ENCODE measurements at places on chromosomes 16 and 17.

- DNase-seq, result no peak
Measured at GRCh38 chr17:47712330-47713023, 18.5 kb downstream of the TBKBP1 start.

- DNase-seq, result no peak
Measured at GRCh38 chr16:56990407-56991286, 1.3 kb downstream of the NLRC5 start.

DNA sequence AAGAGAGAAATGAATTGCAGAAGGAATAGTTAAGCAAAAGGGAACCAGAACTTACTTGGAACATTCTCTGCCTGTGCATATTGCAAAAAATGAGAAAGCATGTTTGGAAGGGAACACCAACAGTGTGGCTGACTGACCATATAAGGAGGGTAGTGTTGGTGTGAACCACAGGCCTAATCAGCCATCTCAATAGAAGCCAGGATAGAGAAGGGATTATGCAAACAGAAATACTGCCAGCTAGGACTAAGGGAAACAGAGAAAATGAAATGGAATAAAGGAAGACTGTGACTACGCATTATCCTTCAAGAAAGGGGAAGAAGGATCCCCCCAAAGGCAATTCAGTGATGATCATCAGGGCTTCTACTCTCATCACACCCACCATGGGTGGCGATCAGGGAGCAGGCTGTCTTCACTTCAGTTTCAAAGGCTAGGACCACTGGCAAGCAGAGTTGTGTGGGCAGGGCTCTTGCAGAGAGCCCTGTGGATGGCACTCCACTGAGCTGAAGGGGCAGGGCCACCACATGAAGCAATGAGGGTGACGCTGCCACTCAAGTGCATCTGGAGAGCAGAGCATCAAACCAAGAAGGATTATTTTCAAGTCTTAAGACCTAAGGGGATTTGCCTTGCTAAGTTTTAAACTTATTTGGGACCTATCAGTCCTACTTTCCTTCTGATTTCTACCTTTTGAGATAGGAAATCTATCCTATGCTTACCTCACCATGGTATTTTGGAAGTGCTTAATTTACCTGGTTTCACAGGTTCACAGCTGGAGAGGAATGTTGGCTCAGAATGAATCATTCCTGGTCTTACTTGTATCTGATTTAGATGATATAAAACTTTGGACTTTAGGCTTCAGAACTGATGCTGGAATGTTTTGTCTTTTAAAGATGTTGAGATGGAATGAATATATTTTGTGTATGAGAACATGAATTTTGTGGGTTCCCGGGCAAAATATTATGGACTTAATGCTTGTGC lies 140.5 kb downstream of the SSH2 start:
- no peak for DNase-seq

GRCh38 chr16:85970738-85971137 lies 71.8 kb downstream of the IRF8 start:
- DNase-seq, result no peak

DNA sequence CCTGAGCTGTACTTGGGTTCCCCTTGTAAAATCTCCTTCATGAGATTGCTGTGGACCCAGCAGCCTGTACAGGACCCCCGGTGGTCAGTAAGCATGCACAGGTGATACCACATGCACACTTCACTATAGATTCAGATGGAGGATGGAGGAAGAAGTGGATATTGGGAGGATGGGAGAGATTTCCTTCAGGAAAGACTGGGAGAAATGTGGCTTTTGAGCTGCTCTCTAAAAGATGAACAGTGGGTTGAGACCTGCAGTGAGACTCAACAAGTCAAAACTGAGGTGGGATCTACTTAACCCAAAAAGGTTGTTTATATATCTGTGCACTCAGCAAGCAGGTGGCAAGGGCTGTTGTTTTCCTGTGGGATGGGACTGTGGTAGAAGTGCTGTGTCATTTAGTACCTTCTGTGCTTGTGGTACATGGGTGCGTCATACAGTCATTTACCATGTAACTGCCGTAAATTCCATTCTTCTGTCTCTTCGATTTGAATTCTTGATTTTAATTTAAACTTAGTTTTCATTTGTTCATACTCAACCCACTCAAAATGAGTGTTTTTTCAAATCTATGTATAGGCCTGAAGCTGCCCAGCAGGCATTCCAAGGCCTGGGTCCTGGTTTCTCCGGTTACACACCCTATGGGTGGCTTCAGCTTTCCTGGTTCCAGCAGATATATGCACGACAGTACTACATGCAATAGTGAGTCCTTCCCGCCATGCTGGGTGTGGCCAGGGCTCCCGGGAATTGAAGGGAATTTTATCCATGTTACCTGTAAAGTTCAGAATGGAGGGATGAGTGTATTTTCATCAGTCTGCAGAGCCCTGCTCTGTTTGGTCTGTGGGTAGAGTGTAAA lies 6.9 kb downstream of the HERPUD1 start:
- no peak for DNase-seq

DNA sequence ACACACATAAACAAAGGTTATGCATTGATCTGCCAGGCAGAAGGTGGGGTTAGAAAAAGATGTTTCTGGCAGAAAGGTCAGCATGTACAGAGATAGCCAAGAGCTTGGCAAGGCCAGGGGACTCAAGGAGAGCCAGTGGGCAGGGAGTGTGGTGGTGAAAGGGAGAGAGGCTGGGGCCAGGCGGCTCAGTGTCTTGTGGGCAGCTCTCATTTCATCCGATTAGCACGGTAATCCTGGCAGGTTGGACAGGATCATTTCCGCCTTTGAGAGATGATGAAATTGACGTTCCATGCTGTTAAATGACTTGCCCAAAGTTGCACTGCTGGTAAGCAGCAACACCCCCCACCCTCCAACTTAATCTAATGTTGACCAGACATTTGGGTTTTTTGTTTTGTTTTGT lies 3.6 kb downstream of the CHD9 start:
- no peak for DNase-seq

DNA sequence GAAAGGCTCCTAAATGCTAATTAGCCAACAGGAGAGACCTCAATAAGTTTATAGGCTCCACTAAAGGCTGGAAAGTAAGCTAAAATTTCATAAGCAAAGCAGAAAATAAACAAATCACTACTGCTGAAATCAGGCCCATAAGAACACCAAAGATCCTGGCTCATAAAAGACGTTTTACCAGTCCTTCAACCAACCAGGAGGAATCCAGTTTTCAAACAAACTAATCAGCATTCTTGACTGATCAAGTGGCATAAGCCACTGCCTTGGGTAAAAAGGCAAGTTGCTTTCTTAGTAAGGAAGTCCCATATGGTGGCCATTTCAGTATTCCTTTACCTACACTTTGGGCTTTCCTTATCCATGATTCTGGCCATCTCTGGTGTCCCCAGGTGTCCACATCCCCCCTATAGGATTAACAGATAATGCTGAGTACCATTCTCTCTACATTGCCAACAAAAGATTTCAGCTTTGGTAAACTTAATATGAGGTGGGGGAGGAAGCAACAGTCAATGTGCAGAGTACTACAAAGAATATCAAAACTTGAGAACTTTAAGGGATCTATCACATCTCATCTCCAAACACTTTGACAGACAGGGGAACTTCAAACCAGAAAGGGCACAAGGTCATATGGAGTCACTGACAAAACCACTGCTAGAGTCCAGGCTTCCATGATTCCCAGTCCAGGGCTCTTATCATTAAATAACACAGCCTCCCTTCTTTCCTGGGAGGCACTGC lies 1.3 kb downstream of the TOM1L2 start:
- DNase-seq, result no peak

GRCh38 chr17:42325026-42325425 lies 36.7 kb downstream of the STAT5A start:
- DNase-seq, result peak; percentile 70

- DNase-seq, result no peak
Measured at GRCh38 chr17:62715882-62716390, 88.5 kb downstream of the MRC2 start.

GRCh38 chr16:15434079-15434424 lies 336 bp upstream of the BMERB1 start:
- no peak for DNase-seq

DNA sequence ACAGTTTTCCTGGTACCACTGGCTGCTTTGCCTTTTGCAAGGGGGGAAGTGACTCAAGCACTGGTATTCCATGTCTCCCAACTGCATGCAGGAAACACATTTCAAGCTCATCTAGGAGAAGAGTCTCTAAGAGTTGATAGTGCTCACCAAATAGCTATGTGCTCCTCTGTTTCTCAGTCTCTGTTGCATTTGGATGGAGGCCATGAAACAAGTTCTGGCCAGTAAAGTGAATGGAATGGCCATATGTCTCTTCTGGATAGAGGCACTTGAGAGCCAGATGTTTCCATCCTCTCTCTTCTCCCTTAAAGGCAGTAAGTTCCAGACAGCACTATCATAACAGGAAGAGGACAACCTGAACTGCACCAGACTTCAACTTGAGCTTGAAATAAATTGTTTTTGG lies 60.6 kb downstream of the C16orf82 start:
- DNase-seq, result peak; percentile 34

DNA sequence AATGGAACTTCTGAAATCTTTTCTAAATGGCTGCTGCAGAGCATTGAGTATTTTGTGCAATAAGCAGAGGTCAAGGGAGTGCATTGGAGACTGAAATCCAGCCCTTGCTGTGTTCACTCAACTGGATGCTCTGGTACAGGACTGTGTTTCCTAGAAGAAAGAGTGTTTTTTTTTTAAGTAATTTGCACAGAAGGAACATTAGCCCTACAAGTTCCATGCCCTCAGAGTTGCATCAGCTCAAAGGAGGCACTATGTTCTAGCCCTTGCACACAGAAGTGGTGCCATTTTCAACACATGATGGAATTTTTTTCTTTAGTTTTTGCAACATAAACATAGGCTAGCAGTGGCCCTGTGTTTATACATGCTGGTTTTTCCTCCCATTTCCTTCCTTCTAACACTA lies 144.1 kb upstream of the HLF start:
- DNase-seq, result no peak

DNA sequence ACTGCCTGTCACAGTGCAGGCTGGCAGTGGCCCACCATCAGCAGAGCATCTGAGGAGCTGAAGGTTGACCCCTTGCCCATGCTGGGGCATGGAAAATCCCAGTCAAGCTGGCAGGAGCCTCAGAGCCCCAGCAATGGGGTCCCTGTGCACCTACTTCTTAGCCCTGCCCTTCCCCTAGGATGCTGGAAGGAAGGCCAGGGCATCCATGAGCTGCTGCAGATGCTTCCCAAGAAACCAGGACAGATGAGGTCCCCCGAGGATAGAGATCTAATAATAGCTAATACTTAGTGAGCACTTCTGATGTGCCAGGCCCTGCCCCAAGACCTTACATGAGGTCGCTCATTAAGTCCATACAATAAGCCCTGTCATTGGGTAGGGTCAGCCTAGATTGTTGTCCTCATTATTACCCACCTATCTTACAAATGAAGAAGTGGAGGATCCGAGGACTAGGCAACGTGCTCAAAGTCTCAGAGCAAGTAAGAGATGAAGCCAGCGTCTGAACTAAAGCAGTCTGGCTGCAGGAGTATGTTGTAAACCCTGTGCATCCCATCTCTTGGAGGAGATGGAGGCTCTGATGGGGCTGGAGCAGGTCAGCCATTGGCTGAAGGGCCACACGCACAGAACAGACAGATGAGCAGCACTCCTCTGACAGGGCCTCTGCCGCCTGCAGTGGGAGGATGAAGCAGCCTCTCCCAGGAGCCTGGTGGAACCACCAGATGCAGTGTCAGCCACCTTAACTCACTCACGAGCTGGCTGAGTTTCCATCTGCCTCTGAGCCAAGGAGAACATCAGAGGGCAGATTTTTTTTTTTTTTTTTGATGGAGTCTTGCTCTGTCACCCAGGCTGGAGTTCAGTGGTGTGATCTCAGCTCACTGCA lies 175.4 kb downstream of the WSCD1 start:
- no peak for DNase-seq

GRCh38 chr16:15556130-15556529 lies 86.8 kb downstream of the MARF1 start:
- no peak for DNase-seq

DNA sequence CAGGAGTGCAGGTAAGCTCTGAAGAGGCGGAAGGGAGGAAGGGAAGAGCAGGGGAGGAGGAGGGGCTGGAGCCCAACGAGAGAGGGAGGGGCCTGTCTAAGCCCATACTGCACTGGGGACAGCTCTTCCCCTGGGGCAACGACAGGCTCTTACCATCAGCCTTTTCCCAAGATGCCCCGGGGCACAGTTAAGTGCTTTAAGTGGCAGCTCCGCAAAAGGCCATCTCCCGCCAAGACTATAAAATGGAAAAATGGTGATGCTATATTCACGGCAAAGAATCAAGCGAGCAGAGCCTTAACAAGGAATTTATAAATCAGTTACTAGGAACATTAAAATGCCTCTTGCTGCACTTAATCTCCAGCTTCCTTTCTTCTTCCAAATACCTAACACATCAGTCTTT lies 110.2 kb upstream of the NLRP1 start:
- no peak for DNase-seq

DNA sequence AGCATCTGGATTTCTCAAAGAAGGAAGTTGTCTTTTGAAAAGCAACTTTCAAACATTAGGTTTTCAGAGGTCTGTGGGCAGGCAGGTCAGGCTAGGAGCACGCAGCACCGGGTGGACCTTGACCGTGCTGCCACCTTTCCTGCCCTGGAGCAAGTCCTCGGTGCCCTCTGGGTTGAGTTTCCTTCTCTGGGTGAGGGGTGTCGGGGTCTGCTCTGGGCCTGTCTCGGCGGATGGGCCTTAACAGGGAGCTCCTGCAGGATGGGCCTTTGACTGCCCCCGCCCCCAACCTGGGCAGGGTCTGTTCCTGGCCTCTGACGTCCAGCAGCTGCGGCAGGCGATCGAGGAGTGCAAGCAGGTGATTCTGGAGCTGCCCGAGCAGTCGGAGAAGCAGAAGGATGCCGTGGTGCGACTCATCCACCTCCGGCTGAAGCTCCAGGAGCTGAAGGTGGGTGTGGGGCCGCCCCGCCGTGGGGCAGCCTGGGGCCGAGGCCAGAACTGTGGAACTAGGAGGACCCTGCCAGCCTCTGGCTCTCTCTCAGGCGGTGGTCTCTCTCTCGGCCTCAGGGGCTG lies 8.7 kb downstream of the DEF8 start:
- no peak for DNase-seq

DNA sequence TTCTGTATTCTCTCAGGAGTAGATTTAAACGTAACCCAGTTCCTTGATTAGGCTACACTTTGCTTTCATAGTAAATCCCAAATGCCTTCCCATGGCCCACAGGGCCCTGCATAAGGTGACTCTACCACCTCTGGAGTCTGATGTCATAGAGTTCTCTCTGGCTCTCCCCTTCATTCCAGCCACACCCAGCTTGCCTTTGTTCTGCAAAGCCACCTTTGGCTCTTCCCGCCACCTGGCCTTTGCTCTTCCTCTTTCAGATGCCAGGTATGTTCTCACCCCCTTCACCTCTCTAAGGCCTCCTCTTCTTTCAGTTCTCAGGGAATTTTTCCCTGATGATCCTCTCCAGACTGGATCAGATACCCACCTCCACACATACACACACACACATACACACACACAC lies 141.3 kb upstream of the HSBP1 start:
- DNase-seq, result no peak
